ENCODE measurements at places on chromosomes 4 and X.

DNA sequence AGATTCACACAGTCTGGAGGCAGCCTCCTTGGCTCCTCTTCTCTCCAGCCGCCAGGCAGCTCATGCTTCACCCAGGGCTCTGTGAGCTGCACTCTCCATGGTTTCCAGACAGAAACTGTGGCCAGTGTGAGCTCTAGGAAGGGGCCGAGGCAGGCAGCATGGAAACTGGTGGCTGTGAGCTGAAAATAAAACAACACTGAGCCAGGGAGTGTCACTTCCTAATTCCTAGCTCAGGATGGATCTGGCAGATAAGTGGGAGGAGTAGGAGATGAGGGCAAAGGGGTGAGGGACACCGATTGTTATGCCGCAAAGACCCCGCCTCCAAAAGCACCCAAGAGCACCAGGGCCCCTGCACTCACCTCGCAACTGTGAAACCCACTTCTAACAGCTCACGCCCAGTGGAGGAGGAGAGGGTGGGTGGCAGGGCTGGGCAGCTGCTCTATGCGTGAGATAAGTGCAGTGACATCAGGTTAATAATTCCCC is 69.8 kb downstream of the FHDC1 start:
- no peak for DNase-seq

DNA sequence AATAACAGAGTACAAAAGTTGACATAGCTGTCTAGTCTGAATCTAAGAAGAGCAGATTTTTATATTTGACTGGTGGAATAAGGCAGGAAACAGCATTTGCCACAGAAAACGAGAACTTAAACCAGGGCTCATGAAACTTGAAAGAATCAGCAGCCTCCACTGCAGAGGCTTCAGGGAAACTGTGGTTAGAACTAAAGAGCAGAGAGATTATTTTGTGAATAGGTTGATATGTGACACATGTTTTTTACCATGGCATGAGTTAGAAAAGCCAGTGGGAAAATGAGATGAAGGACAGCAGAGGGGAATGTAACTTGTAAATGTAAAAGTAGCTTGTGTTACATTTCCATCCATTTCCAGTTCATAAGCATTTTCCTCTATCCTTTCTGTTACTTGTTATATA is 63.7 kb upstream of the CAMK2D start:
- no peak for DNase-seq

- DNase-seq = no peak
Measured at GRCh38 chrX:134670134-134670924, 12.1 kb upstream of the PLAC1 start.

- no peak for DNase-seq
Measured at GRCh38 chr4:67603310-67604028, 44.9 kb downstream of the STAP1 start.

DNA sequence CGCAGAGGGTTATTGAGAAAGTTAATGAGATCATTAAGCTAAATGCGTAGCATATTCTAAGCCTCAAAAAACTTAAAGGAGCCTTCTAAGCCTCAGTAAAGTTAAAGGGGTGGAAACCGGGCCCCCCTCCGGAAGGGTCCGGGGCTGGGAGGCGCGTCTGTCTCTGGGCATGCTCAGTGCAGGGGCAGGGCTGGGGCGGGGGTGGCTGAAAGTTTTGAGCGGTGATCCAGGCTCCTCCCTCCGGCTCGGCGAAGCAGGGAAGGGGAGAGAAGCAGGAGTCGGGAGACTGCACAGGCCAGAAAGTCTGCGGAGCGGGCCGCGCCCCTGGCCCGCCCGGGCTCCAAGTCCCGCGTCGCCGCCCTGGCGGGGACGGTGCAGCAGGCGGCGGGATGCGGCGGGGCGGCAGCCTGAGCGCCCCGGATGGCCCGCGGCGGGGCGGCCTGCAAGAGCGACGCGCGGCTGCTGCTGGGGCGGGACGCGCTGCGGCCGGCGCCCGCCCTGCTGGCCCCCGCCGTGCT is at the start of gene EVC:
Gene EVC, plus strand, starts transcription at position 241 of the 518 bp plus-strand sequence. Its CDS starts 180 bp downstream, at position 421.
- DNase-seq = no peak

All from LoVo (cell line).